ENCODE measurements at places on chromosomes 6 and 20.
A peak's percentile ranks its signal among the peaks of the same experiment; 100 is the strongest.

GRCh38 chr6:11262242-11262641, 29.8 kb upstream of the NEDD9 start:
- no peak for DNase-seq

DNA sequence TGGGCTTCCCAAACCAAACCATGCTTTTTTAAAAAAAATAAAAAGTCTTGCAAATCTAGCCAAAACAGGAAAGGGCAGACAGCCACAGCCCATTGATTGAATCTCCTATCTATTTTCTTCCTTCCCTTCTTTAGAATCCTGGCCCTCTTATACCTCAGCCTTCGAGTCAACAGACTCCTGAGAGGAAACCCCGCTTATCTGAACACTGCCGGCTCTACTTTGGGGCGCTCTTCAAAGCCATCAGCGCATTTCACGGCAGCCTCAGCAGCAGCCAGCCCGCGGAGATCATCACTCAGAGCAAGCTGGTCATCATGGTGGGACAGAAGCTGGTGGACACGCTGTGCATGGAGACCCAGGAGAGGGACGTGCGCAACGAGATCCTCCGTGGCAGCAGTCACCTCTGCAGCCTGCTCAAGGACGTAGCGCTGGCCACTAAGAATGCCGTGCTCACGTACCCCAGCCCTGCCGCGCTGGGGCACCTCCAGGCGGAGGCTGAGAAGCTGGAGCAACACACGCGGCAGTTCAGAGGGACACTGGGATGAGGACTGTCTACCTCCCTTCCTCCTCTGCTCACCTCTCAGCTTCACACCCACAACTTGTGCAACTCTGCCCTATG, 10.1 kb upstream of the RTF2 start:
- no peak for DNase-seq

DNA sequence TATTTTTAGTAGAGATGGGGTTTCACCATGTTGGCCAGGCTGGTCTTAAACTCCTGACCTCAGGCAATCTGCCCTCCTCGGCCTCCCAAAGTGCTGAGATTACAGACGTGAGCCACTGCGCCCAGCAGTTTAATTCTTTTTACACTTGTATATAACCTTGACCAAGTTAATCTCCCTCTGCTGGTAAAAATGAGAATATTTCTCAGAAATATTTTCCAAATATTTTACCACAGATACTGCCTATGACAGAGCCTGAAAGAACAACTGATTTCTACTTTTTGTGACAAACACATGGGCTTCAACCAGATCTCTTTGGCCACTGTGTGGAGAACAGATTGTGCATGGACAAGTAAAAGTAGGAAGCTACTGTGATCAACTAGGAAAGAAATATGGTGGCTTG, 21.2 kb upstream of the NHSL1 start:
- DNase-seq = no peak

- peak; percentile 43 for DNase-seq
Observed at GRCh38 chr6:53794137-53794719, 577 bp upstream of the LRRC1 start.

DNA sequence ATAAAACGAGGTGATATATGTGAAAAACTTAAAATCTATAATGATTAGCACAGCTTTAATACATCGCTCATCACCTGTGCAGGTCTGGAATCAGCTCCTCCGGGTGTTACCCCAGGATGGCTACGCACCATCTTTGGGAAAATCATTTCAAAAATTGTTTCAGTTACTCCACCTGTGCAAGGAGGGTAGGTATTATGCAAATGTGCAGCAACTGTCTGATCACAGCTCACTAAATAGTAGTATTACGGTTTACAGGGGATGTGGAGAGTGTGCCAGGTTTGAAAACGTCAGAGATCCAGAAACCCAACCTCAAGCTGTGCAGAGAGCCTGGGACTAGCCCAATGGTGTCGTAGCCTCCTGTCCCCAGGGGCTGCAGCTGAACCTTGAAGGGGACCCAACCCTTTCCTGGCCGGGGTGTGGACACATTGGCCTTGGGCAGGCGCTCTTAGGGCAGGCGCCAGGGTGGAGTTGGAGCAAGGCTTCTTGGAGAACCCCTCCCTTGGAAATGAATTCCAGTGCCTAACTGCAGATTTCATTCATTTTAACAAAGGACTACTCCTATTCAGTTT, 24.2 kb upstream of the SGK1 start:
- no peak for DNase-seq

Measured in activated naive CD4-positive, alpha-beta T cell treated with anti-CD3 and anti-CD28 coated beads, Interleukin-2, amount 50 U/mL, for 72 hours (primary cell).